ENCODE measurements at places on chromosomes 6 and 20.

- DNase-seq = no peak
Observed at GRCh38 chr6:144327081-144327480, 41.9 kb downstream of the UTRN start.

GRCh38 chr6:55014321-55015088, 159.8 kb upstream of the HCRTR2 start:
- no peak for DNase-seq

GRCh38 chr6:72561629-72562028, 60.2 kb upstream of the KCNQ5 start:
- DNase-seq = no peak

- DNase-seq = no peak
Observed at GRCh38 chr20:21826976-21827375, 121.5 kb downstream of the PAX1 start.
